H1 (cell line): ENCODE measurements at places on chromosomes 11 and 22. TPM values are rescaled to one million over a fixed set of nuclear protein-coding genes. Genes with fewer than 3 reads are reported as not detected.

DNA sequence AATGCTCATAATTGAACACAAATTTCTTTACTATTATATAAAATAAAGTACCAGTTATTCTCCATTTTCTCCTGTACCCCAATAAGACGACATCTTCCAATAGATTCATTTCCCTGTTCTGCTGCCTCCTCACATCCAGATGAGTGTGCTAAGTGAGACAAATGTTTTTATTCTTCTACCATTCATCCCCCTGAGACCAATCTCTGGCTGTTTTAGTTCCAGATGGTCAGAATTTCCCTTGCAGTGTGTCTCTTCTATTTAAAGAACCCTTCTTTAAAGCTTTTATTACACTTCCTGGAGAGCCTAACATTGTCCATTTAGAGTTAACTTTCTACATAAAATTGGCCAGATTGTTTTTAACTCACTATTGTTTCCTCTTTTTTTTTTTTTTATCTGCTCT is 41.2 kb upstream of the GLYATL1 start:
- H3K36me3 ChIP-seq: no peaks in the 10 kb centered on the region
- no peak for DNase-seq
- H3K27ac ChIP-seq: no peak overlapping the region

DNA sequence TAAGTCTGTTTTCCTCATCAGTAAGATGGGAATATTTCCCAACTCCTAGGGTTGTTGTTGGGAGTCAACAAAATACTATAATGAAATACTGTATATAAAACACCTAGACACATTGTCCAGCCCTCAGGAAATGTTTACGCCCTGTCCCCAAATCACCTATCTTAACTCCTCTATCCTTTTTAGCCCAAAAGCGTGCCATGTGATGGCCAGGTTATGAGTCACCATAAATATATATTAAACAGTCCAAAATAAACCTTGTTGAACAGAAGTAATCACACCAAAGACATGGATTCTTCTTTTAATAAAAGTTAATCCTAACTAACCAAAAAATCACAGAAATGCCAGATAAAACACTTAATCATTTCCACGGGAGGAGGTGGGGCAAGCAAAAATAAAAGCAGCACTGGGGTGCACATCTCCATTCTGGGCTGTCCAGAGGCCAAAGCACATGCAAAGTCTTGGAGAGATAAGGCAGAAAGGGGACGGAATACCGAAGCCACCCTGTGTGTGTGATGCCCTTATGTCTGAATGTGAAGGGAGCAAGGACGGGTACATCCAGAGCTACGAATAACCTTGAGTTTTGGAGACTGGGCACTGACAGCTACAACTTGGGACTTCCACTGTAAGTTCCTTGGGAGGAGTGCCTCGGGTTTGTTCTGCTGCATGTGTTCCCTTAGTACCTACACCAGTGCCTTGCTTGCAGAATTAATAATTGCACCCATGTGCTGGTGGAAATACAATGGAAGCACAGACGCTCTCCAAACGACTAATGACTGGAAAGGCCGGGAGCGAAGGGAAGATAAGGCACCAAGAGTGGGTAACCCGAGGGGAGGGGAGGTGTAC is 1.1 kb downstream of the OSBP start:
- H3K36me3 ChIP-seq: peaks cover 7% of the 10 kb centered on the region
- peak overlapping the region; percentile 61 for H3K4me3 ChIP-seq
- H3K4me1 ChIP-seq: no peaks in the 10 kb centered on the region
- no peaks in the 10 kb centered on the region for H3K27me3 ChIP-seq

TBX1 gene
- not detected in 2 replicates for polyA plus RNA-seq

- DNase-seq: no peak
- no peaks in the 10 kb centered on the region for H3K36me3 ChIP-seq
- no peaks in the 10 kb centered on the region for H3K27me3 ChIP-seq
- no peak overlapping the region for H3K27ac ChIP-seq
- 0 out of 2 replicates have a peak, but pooled peaks cover 3% of the 10 kb centered on the region for H3K4me1 ChIP-seq
Observed at GRCh38 chr11:95415837-95416304, 184.9 kb upstream of the SESN3 start.

TMPRSS5 gene
- 0.53 and 0.54 TPM in 2 replicates for polyA plus RNA-seq
